ENCODE measurements at places on chromosomes 5 and 9.

DNA sequence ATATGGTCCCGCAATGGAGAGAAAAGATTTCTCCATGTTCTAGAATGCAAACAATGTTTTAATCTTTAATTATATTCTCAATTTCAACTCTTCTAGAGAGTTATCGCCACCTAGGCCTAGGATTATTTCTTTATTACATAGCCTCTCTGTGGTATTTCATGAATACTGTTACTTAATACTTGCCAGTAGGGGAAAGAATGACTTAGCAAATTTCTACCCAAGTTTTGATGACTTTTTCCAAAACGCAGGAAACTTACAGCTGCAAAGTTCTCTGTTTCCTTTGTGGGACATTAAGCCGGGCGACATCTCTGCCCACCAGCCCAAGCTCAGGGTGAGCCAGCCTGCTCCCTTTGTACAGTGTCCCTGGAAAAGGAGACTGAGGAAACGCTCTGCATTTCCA is 73.8 kb downstream of the MED27 start:
- no peak for DNase-seq

GRCh38 chr9:27090231-27090630 is 18.8 kb upstream of the TEK start:
- DNase-seq, result no peak

GRCh38 chr5:160694896-160695295 is 157.1 kb downstream of the ATP10B start:
- DNase-seq, result no peak

DNA sequence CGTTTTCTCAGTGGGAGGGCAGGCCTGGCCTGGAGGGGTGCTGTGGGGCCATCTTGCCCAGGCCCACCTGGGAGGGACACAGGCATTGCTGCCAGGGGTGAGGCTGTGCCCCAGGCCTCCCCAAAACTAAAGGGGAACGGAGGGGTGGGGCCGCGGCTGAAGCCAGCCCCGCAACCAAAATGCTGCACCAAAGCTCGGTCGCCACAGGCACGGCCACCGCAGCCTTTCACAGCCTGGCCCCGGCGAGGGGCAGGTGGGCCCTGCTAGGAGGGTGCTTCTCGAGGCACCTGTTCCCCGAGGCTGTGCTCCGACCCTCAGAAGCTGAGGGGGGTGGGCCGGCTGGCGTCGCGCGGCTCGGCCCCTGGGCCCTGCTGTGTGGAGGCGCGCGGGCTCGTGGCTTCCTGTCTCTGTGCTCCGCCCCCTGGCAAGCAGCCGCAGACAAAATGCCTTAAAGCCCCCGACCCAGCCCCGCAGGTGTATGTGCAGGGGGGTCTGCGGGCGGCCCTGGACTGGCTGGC is 57.6 kb downstream of the JAK2 start:
- DNase-seq, result no peak

DNA sequence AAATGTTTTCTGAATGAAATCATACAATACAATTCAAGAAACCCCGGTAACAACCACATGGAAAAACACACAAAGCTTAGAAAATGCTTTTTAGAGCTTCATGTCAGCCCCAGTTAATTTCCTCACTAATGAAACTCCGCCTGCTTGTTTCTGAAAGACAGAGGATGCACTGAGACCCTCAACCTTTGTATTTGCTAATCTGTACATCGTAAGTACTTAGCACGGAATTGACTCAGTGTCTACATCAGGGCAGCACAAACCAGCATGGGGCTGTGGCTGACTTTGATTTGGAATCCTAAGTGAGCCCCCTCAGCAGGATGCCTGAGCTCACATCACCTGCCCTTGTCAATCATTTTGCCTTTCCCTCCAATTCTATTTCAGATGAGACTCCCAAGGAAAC is 499.1 kb upstream of the MPDZ start:
- no peak for DNase-seq

GRCh38 chr9:25857147-25857546 is 178.9 kb upstream of the TUSC1 start:
- DNase-seq, result no peak

GRCh38 chr5:161305601-161306000 is 240.9 kb downstream of the GABRB2 start:
- DNase-seq, result no peak

GRCh38 chr9:85246541-85246940 is 495.2 kb downstream of the AGTPBP1 start:
- no peak for DNase-seq

DNA sequence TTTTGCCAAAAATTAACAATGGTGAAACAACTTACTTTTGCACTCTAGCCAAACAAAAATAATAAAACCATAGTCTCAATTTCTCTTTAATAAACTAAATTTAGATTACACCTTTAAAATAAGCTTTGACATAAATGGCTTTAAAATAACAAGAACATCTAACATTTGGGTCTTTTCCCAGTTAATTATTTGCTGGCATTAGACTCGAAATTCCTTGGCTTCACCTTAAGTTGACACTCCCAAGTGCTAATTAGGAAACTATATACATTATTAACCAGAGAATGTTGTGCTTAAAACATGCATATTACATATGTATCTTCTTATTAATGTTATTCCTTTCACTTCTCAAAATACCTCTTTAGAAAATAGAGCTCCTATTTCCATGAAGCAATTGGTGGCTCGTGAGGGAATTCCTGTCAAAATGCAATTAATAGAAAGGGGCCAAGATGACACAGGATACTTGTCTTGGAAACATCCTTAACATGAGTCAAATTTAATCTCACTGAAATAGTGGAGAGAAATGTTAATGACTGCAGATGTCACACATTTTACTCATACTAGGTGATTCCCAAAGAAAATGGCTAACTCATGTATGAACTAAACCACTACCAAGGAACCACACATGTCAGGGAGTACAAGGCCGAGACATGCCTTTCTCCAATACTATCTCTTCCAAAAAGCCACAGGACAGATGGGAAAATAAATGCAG is 932.9 kb upstream of the DMAC1 start:
- no peak for DNase-seq

DNA sequence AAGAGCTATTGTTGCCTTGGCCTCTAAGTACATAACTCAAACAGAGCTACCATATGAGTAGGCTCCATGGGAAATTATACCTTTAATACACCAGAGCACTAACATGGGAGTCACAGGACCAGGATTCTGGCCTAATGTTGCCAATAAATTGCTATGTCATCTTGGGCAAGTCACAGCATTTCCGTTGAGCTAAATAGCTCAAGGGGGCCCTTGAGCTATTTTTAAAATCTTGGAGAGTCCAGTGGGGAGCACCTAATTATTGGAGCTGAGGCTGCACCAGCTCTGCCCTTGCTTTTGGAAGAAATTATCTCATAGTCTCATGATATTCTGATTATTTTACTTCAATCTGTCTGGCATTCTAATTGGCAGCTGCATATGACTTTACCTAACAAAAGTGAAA is 350.8 kb downstream of the ENC1 start:
- no peak for DNase-seq

All from stimulated activated CD4-positive, alpha-beta T cell treated with anti-CD3 and anti-CD28 coated beads, Interleukin-4, amount 100 ng/mL, for 1 hour (primary cell).